ENCODE measurements at places on chromosomes 2 and 18. TPM values are rescaled to one million over a fixed set of nuclear protein-coding genes. Genes with fewer than 3 reads are reported as not detected.

GRCh38 chr2:207465894-207466293, 63.9 kb upstream of the CREB1 start:
- no peak for DNase-seq

The ST3GAL5 gene
- total RNA-seq, result 5.9 TPM

GRCh38 chr2:63613391-63613901, 24.7 kb downstream of the MDH1 start:
- DNase-seq, result no peak

DNA sequence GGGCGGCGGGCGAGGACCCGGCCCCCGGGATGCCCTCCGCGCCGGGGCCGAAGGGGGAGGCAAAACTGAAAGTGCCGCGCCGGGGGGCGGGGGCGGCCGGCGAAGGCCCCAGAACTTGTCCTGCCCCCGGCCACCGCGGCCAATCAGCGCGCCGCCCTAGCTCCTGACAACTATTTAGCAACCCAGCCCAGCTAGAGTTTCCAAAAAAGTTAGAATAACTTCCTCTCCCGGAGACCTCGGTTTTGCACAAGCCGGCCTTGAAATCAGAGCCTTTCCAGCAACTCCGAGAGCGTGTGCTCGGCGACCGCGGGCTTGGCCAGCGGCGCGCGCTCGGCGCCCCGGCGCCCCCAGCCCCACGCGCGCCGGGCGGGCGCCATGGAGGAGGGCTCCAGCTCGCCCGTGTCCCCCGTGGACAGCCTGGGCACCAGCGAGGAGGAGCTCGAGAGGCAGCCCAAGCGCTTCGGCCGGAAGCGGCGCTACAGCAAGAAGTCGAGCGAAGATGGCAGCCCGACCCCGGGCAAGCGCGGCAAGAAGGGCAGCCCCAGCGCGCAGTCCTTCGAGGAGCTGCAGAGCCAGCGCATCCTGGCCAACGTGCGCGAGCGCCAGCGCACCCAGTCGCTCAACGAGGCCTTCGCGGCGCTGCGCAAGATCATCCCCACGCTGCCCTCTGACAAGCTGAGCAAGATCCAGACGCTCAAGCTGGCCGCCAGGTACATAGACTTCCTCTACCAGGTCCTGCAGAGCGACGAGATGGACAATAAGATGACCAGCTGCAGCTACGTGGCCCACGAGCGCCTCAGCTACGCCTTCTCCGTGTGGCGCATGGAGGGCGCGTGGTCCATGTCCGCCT, at the start of gene TWIST2:
TSS of gene TWIST2 (plus strand) at position 245 of the 850 bp plus-strand sequence. CDS start at position 376, 131 bp downstream.
- peak; percentile 17 for DNase-seq

The PRSS56 gene
- not detected for total RNA-seq

DNA sequence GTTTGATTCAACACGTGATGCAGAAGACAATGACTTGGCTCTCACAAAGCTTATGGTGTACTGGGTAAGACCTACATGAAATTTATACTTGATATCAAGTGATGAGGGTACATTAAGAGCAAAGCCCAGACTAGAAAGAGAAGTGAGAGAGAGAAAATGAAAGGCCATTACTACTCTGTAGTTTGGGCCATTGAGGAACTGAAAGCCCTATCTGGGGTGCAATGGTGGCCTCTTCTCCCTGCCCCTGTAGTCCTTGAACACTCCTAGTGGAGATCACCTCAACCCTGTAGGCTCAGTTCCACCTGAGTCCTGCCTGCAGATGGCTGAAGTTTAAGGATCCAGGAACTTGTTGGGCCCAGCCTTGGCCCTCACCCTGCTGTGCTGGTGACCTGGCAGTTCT, 569.8 kb upstream of the MEX3C start:
- DNase-seq, result no peak
